ENCODE measurements at places on chromosomes 3 and 15.

GRCh38 chr3:53022647-53023046, 23.2 kb downstream of the SFMBT1 start:
- no peak for DNase-seq

DNA sequence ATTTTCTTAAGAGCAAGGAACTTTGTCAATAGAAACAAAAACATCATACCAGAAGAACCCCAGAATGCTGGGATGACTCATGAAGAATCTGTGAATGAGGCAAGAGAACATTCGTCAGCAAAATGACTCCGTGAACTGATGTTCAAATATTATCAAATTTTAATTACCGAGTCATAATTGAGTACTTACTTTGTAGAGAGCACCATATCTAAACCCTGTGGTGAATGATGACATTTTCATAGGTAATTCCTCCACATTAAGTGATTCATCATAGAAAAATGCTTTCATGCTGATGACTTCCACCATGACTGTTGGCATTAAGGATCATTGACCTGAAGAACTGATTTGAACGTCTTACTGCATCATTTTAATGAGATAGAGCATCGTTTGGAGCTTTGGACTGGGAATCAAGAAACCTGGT, 56.3 kb downstream of the PPARG start:
- DNase-seq: no peak

DNA sequence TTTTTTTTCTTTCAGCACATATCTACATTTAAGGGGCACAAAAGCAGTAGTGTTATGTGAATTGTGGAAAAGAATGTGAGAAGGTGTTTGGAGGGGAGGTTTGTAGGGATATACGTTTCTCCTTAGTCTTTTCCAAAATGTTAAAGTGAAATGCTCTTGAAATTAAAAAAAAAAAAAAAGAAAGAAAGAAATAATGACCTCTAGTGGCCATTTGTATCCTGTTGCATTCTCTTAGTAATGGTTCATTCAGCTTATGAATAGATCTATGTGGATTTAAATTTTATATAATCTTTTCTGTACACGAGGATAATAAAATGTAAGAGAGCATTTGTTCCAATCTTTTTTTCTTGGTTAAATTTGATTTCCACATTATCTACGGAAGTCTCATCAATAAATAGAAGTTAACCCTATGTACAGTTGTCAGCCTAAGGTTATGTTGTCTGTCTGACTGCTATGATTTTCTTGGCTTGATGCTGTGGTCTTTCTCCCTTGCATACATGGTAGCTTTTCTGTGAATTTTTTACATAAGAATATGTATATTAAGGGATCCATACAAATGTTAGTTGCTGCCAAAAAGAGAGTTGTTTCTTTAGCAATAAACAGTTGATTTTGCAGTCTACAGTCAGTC, 1.7 kb downstream of the P2RY13 start:
- no peak for DNase-seq

- DNase-seq: no peak
Measured at GRCh38 chr3:129121016-129121791, 400 bp downstream of the RAB43 start.

- no peak for DNase-seq
Measured at GRCh38 chr3:186257866-186258265, 104.2 kb downstream of the DGKG start.

DNA sequence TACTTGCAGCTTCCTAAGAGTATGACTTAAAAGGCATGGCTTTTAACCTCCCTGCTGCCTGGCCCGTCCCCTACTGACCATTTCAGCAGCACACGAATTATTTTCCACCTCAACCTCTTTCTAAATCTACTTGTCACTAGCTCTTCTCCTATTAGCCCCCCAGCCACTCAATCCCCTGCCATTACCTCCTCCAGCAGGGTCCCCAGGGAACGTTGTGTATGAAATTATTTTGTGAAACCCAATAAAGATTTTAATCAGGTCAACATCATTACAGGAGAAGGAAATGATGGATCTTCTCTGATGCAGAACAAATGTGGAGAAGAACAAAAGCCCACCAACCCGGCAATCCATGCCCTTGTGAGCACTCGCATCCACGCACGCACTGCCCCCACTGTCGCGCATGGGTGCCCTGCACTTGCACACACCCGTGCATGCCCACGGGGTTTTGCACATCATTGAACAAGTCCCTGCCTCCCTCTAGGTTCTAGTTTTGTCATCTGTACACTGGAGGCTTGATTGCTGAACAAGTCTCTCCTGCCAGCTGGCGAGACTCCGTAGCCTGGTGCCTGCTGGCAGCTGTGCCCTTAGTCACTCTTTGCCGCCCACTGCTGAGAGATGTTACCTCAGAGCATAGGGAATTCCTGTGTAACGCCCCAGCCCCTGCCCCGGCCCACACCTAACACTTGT, 51.6 kb downstream of the LINGO1 start:
- no peak for DNase-seq

GRCh38 chr15:28096411-28096669, 2.8 kb downstream of the OCA2 start:
- no peak for DNase-seq

DNA sequence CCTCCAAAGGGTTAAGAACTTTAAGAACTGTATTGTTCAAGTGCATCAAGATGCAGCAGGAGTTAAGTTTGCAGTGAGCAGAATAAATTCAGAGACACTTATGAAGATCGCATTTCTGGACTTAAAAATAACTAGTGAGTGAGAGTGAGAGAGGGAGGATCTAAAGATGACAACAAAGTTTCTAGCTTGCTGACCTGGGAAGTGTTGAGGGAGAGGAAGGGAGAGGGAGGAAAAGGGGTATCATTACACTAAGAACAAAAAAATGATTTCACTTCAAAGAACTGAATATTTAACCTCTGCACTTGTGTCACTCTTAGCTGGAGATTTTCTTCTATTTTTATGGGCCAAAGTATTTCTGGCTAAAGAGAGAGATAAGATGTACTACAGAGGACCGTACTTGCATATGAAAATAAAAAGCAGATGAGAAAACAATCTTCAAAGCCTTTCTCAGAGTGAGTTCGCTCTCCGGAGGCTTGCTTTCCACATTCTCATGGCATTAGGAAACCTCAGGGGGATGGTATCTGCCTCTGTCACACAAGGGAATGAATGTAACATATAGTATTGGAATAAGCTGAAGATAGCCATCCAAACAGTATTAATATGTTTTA, 91.4 kb upstream of the TJP1 start:
- DNase-seq: no peak

DNA sequence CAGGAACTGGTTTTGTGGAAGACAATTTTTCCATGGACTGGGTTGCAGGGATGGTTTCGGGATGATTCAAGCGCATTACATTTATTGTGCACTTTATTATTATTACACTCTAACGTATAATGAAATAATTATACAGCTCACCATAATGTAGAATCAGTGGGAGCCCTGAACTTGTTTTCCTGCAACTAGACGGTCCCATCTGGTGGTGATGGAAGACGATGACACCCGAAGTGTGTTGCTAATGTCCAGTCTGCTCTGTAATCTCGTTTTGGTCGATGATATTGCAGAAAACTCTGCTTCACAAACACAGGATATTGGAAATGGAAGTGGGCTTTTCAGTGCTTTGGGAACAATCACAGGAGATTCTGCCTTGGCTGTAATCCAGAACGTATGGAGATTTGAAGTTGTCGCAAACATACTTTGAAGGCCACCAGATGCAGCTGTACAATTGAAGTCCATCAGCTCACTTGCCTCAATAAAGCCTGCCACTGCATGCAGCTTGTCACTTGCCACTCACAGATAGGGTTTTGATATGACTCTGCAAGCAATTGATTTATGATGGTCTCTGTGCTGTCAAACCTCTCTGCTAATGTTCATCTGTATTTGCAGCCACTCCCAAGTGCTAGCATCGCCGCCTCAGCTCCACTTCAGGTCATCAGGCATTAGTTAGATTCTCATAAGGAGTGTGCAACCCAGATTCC, 141.7 kb downstream of the TJP1 start:
- DNase-seq: no peak

DNA sequence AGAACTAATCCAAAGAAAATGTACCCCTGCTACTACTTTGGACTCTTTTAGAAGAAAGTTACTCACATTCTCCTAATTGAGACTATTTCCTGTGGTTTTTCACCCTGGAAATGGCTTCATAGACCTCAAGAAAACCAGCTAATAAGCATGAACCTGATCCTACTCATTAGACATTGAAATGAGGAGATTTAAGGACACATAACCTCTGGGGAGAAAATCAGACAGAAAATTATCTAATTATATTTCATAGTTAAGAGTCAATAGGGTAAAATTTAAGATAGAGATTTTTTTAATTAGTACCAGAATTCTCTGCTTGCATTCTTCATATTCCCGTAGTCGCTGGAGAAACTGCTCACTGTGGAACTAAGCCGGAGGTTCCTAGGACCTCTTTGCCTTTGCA, 114.6 kb upstream of the ACP3 start:
- DNase-seq: no peak

DNA sequence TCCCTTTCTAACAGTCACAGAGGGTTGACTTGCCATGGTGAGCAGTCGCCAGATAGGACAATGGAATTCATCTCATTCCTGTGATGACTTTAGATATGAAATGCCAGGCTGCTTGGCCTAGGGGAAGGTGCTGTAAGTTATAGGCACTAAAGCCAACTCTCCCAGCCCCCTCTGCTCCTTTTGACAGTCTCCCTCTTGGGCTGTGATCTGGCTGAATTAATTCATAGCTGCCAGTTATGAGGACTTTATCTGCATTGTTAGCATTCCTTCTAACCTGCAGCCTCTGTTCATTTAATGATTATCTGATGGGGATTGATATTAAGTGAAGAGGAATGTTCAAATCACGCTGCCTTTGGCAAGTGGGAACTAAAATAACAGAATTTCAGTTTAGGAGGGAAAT, 427.1 kb upstream of the RASGRP1 start:
- DNase-seq: no peak
